ENCODE measurements at places on chromosomes 16 and 17.

DNA sequence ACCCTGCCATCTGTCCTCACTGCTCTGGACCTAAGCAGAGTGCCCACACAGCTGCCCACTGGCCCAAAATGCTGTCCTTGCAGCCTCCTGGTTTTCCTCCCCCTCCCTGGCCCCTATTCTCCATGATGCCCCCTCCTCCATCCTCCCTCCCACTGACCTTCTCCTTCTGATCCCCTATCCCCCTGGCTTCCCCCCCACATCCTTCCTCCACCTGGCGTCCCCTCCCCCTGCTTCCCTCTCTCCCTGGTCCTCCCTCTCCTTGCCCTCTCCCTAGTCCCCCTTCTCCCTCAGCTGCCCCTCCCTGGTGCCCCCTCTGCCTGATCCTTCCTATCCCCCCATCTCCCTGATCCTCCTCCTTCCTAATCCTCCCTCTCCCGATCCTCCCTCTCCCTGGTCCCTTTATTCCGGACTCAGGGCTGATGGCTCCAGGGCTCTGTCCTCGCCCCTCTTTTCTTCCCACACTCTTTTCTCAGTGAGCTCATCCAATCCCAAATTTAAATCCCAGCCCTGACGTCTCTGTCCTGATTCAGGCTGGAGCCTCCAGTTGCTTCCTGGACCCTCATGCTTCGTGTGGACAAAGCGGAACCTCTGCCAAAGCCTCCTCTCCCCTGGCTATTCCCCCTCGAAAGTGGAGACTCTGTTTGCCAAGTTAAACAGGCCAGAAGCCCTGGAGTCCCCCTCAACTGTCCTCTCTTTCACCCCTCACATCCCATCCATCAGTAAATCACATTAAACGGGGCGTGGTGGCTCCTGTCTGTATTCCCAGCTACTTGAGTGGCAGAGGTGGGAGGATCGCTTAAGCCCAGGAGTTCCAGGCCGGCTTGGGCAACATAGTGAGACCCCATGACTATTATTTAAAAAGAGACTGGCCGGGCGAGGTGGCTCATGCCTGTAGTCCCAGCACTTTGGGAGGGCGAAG, 18.1 kb upstream of the RHBDF2 start:
- H3K4me3 ChIP-seq = no peak overlapping the region
- H3K4me1 ChIP-seq = no peaks in the 10 kb centered on the region
- no peak for DNase-seq
- no peak overlapping the region for H3K27ac ChIP-seq
- H3K36me3 ChIP-seq = no peaks in the 10 kb centered on the region

- no peak for DNase-seq
- peak overlapping the region; percentile 51 for H3K27ac ChIP-seq
Measured at GRCh38 chr17:63974594-63975192, 2.0 kb upstream of the SCN4A start.

- no peaks in the 10 kb centered on the region for H3K27me3 ChIP-seq
- H3K36me3 ChIP-seq = no peaks in the 10 kb centered on the region
- peaks cover 4% of the 10 kb centered on the region for H3K4me1 ChIP-seq
- no peak overlapping the region for H3K4me3 ChIP-seq
Measured at GRCh38 chr16:88524973-88525662, 45.1 kb upstream of the ZC3H18 start.

DNA sequence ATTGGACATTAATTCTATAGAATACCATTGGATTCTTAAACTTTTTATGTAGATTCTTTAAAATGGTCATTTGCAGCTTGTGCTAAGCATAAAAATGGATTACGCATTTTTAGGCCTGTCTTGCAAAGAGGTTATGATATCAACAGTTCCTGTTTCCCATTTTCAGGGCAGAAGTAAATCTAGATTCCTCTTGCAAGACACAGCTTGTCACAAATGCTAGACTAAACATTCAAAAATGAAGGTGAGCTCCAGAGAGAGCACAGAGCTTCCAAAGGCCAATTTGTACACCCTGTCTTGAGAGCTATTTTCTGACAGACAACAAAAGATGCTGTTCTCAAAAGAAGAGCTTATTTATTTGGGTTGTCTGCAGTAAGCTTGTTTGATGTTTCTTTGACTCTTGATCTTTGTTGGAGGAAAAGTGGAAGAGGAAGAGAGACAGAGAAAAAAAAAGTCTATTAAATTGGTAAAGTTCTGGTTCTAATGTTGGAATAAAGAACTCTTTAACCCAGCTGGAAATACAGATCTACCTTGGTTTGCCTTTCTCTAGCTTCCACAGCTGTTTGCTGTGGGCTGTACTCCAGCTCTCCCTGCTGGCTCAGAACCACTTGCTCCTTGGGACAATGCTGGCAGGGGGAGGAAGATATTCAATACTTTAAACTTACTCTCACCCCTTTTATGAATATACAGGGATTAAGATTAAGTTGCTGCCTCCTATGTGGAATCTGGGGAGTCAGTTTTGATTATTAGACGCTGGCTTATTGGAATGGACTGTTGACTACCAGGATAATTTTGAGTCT, 651.8 kb downstream of the CDH11 start:
- peaks cover 13% of the 10 kb centered on the region for H3K4me1 ChIP-seq
- no peaks in the 10 kb centered on the region for H3K27me3 ChIP-seq
- H3K4me3 ChIP-seq = no peak overlapping the region
- H3K36me3 ChIP-seq = no peaks in the 10 kb centered on the region

GRCh38 chr16:30581457-30581856, 4.0 kb downstream of the ZNF785 start:
- H3K27me3 ChIP-seq = no peaks in the 10 kb centered on the region
- H3K4me3 ChIP-seq = no peak overlapping the region
- no peak overlapping the region for H3K27ac ChIP-seq
- peaks cover 42% of the 10 kb centered on the region for H3K36me3 ChIP-seq

DNA sequence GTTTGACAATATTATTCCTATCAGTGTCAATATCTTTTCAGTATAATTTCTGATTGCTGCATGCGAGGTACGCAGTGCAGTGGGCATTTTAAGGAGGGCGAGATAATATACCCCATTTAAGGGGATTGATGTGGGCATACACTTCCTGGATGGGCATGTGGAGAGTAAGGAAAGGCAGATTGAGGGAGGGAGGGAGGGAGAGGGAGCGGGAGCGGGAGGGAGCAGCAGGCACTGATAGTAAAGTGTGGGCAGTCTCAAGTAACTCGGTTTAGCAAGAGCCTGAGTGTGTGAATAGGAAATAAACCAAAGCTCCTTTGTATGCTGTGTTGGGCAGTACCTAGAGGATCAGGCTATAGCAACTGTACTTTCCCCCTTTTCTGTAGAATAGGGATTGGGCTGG, 5.1 kb downstream of the BPTF start:
- no peaks in the 10 kb centered on the region for H3K4me1 ChIP-seq
- DNase-seq = no peak
- H3K36me3 ChIP-seq = no peaks in the 10 kb centered on the region

- H3K4me1 ChIP-seq = no peaks in the 10 kb centered on the region
- H3K4me3 ChIP-seq = no peak overlapping the region
- H3K27ac ChIP-seq = no peak overlapping the region
- no peaks in the 10 kb centered on the region for H3K36me3 ChIP-seq
Measured at GRCh38 chr17:76293106-76293505, 15.0 kb downstream of the QRICH2 start.

DNA sequence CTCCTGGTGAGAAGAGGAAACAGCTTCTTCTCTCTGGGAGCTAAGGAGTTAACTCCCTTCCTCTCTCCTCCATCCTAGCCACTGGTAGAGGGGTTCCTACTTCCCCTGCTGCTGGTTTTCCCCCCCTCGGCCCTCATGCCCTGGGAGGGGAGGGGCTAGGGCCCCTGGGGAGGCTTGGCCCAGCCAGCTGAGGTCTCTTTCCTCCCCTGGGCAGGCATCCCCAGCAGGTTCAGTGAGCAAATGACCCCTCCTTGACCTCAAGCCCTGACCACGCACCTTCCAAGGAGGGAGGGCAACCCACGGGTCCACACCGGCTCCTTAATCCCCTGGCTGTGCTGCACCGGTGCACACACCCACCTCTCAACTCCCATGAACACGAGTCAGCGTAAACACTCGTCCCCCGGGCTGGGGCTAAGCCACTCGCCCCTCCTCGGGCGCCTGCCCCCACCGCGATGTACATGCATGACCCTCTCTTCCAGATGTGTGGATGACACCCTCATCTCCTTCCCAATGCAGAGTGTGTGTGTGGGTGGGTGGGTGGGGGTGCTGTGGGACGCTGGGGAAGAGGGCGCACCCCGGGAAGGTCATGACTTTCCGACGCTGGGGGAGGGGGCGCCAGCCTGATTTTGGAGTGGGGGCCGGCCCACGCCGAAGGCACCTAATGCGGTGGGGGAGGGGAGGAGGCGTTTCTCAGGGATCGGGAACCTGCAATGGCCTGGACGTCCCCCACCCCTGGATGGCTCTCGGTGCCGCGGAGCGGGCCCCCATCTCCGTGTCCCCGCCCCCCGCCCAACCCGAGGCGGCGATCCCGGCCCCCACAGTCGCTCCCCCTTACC, 33.7 kb downstream of the SRCIN1 start:
- 0 out of 2 replicates have a peak, but pooled peaks cover 6% of the 10 kb centered on the region for H3K4me1 ChIP-seq
- peaks cover 34% of the 10 kb centered on the region for H3K27me3 ChIP-seq
- no peak overlapping the region for H3K27ac ChIP-seq
- peak overlapping the region; percentile 24 for H3K4me3 ChIP-seq
- no peaks in the 10 kb centered on the region for H3K36me3 ChIP-seq

GRCh38 chr17:17628388-17629008, 37.0 kb upstream of the PEMT start:
- DNase-seq = peak; percentile 53
- H3K27ac ChIP-seq = no peak overlapping the region
- H3K4me1 ChIP-seq = peaks cover 25% of the 10 kb centered on the region
- no peaks in the 10 kb centered on the region for H3K36me3 ChIP-seq
- no peak overlapping the region for H3K4me3 ChIP-seq

DNA sequence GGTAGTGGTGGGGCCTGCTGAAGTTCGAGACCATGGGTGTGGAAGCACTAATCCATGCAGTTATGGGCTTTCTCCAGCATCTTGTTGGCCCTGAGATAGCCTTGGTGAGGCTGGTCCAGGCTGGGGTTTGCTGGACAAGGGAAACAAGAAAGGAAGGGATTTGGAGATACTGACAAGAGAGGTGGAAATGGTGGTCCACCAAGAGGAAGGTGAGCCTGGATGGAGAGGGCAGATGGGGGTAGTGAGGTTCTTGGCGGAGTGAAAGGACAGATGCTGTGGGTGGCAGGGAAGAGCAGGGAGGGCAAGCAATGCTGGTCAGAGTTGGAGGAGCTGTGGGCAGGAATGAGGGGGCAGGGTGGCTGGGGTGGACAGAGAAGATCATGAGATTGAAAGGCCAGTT, 5.5 kb upstream of the SMPD3 start:
- DNase-seq = no peak
- H3K36me3 ChIP-seq = no peaks in the 10 kb centered on the region
- H3K4me3 ChIP-seq = no peak overlapping the region
- H3K4me1 ChIP-seq = peaks cover 3% of the 10 kb centered on the region
- no peaks in the 10 kb centered on the region for H3K27me3 ChIP-seq
- H3K27ac ChIP-seq = no peak overlapping the region

- peaks cover 32% of the 10 kb centered on the region for H3K4me1 ChIP-seq
- no peak overlapping the region for H3K27ac ChIP-seq
- peak; percentile 48 for DNase-seq
- H3K4me3 ChIP-seq = no peak overlapping the region
Measured at GRCh38 chr16:85206472-85207356, 94.4 kb upstream of the CIBAR2 start.

- H3K4me3 ChIP-seq = no peak overlapping the region
- no peaks in the 10 kb centered on the region for H3K36me3 ChIP-seq
- H3K4me1 ChIP-seq = peaks cover 19% of the 10 kb centered on the region
- H3K27me3 ChIP-seq = no peaks in the 10 kb centered on the region
- H3K27ac ChIP-seq = peak overlapping the region; percentile 54
Measured at GRCh38 chr17:882827-883585, 96.6 kb downstream of the NXN start.

- H3K27me3 ChIP-seq = no peaks in the 10 kb centered on the region
- no peak overlapping the region for H3K27ac ChIP-seq
- H3K4me1 ChIP-seq = no peaks in the 10 kb centered on the region
Measured at GRCh38 chr17:60398227-60398959, 6.5 kb upstream of the USP32 start.

- no peaks in the 10 kb centered on the region for H3K4me1 ChIP-seq
- no peak overlapping the region for H3K4me3 ChIP-seq
- no peak overlapping the region for H3K27ac ChIP-seq
- H3K36me3 ChIP-seq = no peaks in the 10 kb centered on the region
- no peaks in the 10 kb centered on the region for H3K27me3 ChIP-seq
- DNase-seq = no peak
Measured at GRCh38 chr16:75377729-75378386, 55.4 kb downstream of the CFDP1 start.

DNA sequence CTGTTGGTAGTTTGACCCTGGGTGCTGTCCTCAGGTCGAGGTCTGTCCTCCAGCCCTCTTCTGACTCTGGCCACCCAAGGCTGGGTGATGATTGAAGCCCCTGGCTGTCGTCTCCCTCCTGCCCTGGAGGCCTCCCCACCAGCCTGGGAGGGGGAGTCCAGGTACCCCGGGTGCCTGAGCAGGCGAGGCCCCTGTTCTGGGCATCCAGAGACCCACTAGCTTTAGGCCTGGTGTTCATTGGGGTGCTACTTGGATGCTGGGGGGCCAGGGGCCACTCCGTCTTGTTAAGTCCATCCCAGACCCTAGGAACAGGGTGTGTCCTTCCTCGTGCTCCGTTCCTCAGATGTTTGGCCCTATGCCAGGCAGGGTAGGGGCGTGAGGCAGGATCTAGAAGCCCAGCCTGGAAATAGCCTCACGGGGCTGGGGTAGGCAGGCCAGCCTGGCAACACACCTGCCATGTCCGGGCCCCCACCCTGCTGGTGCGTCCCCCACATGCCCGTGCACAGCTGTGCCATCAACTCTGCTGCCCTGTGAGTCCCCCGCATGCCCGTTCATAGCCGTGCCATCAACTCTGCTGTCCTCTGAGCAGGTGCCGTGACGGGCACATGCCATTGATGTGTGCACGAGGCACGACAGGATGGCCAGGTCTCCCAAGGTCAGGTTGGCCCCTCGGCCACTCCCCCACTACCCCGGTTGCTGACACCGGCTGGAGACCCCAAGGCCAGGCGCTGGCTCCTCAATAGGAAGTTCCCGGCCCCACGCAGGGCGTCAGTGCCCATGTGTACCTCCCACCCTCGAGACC, 36.9 kb downstream of the GINS2 start:
- DNase-seq = peak; percentile 47
- H3K27ac ChIP-seq = peak overlapping the region; percentile 43
- H3K4me1 ChIP-seq = peaks cover 24% of the 10 kb centered on the region
- no peak overlapping the region for H3K4me3 ChIP-seq

- no peaks in the 10 kb centered on the region for H3K27me3 ChIP-seq
- no peaks in the 10 kb centered on the region for H3K4me1 ChIP-seq
- peaks cover 91% of the 10 kb centered on the region for H3K36me3 ChIP-seq
- no peak overlapping the region for H3K27ac ChIP-seq
Measured at GRCh38 chr17:18250259-18250658, 8.3 kb downstream of the FLII start.

DNA sequence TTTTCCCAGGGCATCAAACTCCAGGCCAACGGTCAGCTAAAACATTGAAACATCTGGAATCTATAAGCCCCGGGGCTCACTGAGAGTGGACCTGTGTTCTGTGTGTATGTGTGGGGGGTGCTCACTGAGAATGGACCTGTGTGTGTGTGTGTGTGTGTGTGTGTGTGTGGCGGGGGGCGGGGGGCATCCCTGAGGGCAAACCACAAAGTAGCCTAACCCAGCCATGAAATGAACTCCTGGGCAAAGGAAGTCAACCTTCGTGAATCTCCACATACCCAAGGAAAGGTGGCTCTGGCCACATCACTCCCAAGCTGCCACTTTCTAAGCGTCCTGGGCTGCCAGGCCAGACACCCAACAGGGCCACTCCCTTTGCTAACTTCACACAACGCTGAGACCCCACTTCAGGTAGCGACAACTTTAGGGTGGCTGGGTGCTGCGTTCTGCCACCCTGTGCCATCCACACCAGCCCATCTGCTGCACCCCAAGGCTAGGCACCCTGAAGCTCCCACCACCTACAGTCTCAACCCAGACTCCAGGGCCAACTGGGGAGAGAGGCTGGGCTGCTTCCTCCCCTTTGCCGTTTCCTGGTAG, 1.6 kb downstream of the MAFG start:
- H3K4me3 ChIP-seq = peak overlapping the region; percentile 82
- DNase-seq = no peak
- no peak overlapping the region for H3K27ac ChIP-seq

All from SJCRH30 (cell line).